NCI-H2171 (cell line): ENCODE measurements at places on chromosomes 1 and 21.

DNA sequence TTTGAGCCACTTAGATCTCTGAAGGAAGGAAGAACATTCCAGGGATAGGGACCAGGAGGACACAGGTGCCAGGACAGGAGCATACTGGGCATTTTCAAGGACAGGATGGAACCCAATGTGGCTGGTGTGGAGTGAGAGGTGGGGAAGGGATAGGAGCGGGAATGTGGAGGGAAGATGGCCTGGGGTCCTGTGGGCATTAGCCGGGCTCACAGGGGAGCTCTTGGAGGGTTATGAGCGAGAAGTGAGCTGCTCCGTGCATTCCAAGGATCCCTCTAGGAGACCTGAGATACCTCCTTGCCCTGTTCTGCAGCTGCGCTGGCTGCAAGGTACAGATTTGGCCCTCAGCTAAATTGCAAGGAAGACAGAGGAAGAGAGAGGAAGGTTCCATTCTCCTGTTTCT is 87.5 kb downstream of the IER5 start:
- DNase-seq, result no peak

- DNase-seq, result no peak
These were observed 20.5 kb downstream of the DSTYK start for GRCh38 chr1:205190845-205191577.

DNA sequence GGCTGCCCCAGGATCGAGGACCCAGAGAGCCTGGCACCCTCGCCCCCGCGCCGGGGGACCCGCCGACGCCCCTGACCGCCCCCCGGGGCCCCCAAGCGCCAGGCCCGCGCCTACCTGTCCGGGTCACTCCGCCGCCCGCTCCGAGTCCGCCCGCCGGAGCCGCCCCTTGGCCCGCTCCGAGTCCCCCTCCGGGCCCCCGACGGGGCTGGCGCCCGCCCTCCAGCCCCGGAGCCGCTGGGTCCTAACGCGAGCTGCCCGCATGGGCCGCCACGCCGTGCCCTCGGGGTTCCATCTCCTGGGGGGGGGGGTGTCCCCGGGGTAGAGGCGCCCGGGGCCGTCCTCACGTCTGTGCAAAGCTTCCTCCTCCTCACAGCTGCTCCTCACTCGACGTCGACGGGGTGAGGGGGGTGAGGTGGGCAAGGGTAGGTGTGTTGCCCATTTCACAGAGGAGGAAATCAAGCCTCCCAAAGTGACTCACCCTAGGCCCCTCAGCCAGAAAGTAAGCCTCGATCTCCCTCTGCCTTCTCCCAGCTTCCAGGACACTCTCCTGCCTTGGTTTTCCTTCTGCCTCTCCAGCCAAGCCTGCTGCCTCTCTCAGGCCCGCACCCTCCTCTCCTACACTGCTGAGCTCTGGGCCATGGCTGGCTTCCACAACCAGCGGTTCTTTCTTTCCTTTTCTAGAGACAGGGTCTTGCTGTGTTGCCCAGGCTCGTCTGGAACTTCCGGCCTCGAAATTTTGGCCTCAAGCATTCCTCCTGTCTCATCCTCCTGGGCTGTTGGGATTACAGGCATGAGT is at the start of gene MFAP2:
TSS of gene MFAP2 (minus strand) at position 148 of the 796 bp plus-strand sequence. CDS start 2,347 bp downstream, outside the sequence.
- DNase-seq, result no peak

- no peak for DNase-seq
These were observed 2.3 kb upstream of the KRTAP10-7 start for GRCh38 chr21:44598061-44598460.

DNA sequence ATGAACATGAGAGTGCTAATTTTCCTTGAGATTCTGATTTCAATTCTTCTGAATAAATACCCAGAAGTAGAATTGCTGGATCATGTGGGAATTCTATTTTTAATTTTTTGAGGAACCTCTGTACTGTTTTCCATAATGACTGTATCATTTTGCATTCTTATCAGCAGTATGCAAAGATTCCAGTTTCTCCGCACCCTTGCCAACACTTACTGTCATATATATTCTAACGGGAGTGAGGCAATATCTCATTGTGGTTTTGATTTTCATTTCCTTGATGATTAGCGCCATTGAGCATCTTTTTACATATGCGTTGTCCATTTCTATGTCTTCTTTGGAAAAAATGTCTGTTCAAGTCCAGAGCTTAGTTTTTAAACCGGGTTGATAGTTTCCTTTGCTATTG is 33.2 kb downstream of the VCAM1 start:
- no peak for DNase-seq

GRCh38 chr1:201694608-201695335 is 134.2 kb upstream of the IPO9 start:
- DNase-seq, result no peak

GRCh38 chr1:248905662-248906008 is 400 bp upstream of the PGBD2 start:
- no peak for DNase-seq
